ENCODE measurements at places on chromosomes 4 and X.

DNA sequence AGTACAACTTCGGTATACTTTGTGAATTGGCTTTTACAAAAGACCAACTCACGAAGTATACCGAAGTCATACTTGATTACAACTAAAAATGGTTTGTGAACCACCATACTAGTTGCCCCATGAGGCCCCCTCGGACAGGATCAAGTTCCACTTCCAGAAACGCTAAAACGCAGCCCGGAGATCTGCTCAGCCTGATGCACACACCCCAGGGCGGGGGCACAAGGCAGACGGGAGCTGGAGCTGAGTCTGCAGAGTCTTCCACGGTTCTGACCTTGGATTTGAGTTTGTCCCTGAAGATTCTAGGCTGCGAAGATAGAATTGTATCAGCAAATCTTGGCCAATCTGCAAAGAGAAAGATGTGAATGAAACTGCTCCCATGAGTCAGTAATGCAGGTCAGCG is 118.1 kb downstream of the SORCS2 start:
- no peak for DNase-seq

DNA sequence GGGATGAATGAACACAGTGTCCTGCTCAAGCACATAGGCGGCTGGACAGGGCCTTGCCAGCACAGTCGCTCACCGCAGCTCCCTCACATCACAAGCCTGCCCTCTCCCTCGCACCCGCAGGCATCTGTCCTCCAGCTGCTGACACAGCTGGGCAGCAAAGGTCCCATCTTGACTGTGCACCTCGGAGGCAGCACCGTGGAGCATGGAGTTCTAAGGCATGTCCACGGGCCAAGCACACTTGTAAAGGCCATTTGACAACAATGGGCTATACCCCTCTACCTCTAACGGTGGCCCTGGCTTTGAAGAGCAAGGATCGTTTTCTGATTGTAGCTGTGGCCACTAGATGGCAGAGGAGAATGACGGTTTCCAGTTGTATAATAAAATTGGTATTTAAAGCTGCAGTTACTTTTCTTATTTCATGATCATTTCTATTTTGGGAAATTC is 53.8 kb downstream of the APLN start:
- DNase-seq: no peak

GRCh38 chr4:140875746-140876452 is 119.7 kb upstream of the TBC1D9 start:
- no peak for DNase-seq

- no peak for DNase-seq
These were observed 138.1 kb downstream of the NPFFR2 start for GRCh38 chr4:72169861-72170260.

DNA sequence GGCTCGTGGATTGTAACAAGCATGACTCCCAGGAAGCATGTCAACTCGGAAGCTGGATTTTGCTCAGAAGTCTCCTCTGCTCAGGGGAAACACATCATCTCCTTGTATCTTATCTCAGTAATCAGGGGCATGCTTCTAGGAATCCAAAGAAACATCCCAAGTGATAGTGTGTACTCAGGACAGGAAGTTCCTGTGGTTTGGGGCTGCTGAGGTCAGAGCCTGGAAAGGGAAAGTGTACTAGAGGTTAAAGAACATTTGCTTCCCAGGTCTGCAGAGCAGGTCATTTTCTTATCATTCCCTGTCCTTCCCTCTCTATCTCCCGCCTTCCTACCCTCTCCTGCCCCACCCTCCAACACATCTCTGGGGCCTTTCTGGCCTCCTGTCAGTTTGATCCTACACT is 38.8 kb downstream of the SLC34A2 start:
- no peak for DNase-seq

GRCh38 chr4:112377171-112377570 is 80.0 kb downstream of the ALPK1 start:
- DNase-seq: no peak

DNA sequence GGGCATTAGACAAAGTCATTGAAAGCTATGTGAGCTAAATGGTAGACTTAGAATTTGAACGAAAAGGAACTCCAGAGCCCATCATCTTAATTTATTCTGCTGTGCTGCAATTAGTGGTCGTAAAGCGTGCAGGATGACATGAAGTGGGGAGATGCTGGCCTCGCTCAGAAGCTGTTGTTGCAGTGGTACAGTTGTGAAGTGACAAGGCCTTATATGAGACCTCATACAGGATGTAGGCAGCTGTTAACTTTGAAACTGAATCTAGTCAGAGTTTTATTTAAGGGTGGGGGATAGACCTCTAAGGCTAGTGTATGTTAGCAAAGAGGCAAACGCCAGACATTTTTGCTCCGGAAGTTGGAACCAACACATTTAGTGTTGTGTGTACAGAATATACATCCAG is 13.4 kb downstream of the KLF3 start:
- DNase-seq: no peak

- DNase-seq: no peak
These were observed 20.8 kb downstream of the TEX13C start for GRCh38 chrX:125340490-125340889.

- DNase-seq: no peak
These were observed 42.0 kb downstream of the ANXA5 start for GRCh38 chr4:121654738-121655137.

DNA sequence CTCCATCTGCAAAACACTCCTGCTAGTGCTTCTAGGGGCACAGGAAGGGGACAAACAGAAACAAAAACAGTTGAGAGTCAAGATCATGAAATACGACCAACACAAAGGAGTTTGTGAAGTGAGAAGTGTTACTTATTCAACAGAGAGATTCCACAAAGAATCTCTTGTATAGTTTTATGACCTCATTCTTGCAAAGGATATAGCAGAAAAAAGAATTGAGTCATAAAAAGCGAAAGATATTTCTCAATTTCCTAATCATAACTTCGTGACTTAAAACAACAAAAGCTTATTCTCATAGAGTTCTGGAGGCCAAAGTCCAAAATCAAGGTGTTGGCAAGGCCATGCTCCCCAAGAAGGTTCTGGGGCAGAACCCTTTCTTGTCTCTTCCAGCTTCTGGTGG is 40.7 kb downstream of the TIGD4 start:
- DNase-seq: no peak

GRCh38 chr4:136283977-136284376 is 1248.3 kb downstream of the PCDH18 start:
- no peak for DNase-seq
